ENCODE measurements at places on chromosomes 5 and 9.

DNA sequence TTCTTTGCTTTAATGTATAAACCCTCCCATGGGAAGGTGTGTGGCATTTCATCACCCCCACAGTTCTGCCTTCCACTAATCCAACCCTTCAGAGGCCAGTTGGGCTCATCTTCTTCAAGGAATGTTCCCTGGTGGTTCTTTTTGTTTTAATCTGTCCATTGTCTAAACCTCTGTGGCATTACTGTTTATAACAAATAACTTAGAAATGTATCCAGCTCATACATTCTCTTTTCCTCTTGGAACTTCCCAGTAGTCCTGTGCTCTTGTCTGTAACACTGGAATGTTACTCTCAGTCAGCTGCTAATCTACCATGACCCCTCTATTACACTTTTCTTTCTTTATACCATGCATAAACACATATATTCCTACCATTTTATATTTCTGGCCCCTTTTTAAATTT, 213.5 kb upstream of the TARS1 start:
- no peak for DNase-seq

GRCh38 chr5:96297290-96297689, 135.8 kb downstream of the PCSK1 start:
- DNase-seq, result no peak

DNA sequence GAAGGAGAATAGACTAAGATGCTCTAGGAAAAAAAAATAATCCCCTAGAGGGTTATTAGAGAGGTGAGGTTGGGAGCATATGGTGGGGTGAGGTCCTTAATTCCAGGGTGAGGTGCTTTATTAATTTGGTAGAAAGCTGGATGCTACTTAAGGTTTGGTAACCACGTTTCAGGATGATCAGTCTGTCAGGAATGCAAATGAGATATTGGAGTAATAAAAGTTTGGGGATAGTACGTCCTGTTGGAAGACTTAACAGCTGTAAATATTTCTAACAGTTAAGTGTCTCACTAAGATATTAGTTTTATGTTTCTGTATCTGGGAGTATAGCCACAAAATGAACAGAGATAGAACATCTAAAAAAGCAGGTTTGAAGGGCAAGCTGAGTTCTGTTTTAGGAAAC, 578.9 kb downstream of the CETN3 start:
- DNase-seq, result no peak

DNA sequence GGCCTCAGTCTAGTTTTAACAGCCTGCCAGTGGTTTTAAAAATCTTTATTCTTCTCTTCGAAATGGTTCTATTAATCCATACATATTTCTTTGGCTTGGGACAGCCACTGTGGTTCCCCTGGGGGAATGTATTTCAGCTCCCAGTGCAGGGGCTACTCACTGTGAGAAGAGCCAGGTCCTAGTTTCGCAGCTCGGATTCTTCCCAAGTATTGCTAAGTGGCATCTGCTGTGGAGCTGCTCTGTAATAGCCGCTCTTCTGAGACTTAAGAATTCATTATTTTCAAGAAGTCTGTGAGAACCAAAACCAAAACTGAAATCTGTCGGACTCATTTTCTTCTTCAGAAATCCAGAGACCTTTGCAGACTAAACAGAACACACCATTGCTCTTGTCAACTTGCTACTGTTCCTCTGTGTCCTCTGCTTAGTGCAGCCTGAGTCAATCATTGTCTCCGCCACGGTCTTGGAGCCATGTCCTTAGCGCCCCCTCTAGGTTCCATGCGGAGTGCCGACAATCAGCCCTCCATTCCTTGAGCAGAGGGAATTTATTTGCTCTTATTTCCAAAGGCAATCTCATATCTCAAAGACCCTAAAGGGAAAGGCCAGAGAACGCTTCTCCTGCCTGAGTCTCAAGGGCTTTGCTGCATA, 478.2 kb downstream of the SPATA31D1 start:
- DNase-seq, result no peak

GRCh38 chr5:52702877-52703276, 84.8 kb upstream of the ITGA1 start:
- no peak for DNase-seq

GRCh38 chr9:128034821-128035652, 32.1 kb downstream of the NAIF1 start:
- DNase-seq, result no peak

DNA sequence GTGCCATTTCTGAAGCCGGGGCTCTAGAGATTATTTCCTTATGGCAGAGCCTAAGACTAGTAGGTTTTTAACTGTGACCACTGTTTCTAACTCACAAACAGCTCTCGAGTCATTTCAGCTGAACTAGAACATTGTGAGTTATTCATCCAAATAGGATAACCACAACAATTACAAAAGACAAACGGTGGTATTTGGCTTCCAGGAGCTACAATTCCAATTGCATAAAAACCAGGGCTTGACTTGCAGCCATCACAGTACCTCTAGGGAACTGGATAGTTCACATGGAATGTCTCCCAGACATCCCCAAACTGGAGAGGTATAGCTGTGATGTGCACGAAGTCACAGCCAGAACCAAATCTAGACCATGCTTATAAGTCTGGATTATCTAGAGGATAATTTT, 224.8 kb downstream of the FAM114A2 start:
- DNase-seq, result no peak

DNA sequence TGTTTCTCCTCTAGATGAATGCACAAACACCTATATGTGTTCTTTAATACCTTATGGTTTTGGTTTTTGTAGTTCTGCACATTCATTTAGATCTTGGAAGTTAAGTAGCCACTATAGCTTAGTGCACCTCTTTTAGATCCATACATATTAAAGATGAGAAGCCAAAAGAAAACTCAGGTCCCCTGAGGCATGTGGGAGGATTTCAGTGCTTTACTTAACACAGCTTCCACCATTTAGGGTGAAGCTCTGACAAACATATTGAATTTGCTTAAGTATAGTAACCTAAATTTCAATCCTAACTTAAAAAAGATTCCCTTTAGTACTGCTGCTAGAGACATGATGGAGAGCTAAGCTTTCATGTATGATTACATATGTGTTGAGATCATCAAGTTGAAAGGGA, 25.6 kb upstream of the RICTOR start:
- DNase-seq, result no peak

DNA sequence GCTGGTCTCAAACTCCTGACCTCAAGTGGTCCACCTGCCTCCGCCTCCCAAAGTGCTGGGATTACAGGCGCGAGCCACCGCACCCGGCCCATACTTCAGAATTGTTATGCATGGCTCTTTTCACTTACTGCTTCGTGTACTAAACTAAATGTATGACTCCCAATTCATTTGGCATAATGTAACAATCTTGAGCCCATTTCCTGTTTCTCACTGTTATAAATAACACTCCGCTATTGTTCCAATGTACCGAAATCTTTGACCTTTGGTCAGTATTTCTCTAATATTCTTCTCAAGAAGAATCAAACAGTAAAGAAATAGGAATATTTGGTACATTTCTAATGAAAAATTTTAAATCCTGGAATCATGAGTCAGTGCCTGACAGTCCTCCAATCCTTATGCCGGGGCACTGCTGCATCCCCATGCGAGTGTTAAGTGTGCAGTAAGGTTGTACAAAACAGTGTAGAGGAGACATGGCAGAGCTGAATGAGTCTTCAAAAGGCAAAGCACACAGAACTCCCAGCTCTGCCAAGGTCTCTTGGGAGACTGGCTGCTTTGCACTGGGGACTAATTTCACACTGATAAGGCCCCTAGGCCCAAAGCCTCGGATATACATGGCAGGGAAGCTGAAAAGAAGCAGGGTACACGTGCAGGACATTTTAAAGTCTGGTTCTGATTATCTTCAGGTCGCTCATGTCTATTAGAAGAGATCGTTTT, 58.4 kb downstream of the HABP4 start:
- no peak for DNase-seq

GRCh38 chr5:14332746-14333145, 189.6 kb downstream of the TRIO start:
- no peak for DNase-seq

Measured in stimulated activated CD4-positive, alpha-beta T cell treated with anti-CD3 and anti-CD28 coated beads, Interleukin-1b, Interleukin-23, amount 100 ng/mL, for 4 hours (primary cell).